ENCODE measurements at places on chromosomes 3 and 15.

- no peak for DNase-seq
Observed at GRCh38 chr15:57033715-57034439, 115.4 kb downstream of the TCF12 start.

DNA sequence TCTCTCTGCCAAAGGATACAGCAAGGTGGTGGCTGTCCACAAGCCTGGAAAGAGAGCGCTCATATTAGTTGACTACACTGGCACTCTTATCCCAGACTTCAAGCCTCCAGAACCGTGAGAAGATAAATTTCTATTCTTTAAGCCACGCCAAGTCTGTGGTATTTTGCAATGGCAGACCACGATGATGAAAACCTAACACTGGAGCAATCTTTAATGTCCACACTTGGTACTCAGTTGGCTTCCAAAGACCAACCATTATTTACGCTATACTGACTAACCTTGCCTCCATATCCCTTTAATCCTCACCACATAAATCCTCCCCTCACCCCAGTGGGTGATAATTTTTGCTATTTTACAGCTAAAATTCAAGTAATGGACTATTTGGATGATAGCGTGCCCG lies 16.9 kb upstream of the LACTB start:
- DNase-seq = no peak

GRCh38 chr15:96354731-96355567 lies 24.4 kb downstream of the NR2F2 start:
- DNase-seq = no peak

DNA sequence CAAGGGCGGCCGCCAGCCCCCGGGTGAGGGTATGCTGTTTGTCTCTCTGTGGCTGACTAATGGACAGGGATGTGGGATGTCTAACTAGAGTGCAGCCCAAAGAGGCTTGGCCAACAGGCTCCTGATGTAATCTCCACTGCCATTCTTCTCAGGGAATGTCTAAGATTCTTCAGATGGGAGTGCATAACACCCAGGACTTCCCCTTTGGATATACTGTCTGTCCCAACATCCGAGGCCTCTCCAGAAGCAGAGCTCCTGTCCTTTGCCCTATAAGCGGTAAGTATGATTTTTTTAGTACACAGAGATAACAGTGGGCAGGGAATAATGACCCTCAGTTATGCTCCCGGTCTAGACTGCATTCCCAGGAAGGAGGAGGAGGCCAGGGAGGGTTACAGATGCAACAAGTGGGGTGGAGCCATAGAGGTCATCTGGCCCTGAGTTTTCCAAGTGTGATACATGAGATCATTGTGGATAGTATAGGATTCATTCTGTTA lies 62.5 kb upstream of the SLCO2A1 start:
- no peak for DNase-seq

DNA sequence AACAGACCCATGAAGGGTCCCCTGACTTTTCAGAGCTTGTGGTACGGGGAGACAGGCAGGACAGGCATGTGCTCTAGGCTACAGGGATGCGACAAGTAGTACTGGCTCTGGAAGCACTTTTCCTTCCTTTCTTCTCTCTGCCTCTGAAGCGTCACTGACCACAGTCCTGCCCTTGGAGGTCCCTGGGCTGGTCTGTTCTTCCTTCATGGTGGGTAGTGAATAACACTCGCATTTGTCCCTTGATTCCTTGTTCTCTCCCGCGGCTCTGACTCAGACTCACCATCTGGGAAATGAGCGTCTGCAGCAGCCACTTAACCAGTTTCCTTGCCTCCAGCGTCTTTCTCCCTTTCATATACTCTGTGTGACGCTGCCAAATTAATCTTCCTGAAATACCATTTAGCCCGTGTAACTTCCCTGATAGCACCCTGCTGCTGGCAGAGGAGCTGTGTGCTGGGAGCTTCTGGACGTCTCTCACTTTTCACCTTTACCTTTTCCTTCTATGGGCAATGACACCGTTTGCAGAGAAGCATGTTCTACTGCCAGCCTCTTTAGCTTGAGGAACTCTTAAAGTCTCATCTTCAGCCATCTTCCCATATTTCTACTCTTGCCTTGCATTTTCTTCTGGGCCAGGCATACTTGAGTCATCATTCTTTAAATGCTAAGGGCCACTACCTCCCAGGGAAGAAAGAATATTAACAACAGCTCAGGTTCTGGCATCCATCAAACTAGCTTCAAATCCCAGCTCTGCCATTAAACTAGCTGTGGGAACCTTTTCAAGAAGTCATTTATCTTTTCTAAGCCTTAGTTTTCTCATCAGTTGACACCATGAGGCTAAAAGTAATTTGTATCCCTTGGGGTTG lies 33.6 kb downstream of the TMEM45A start:
- no peak for DNase-seq

GRCh38 chr3:55868347-55868746 lies 381.2 kb upstream of the WNT5A start:
- no peak for DNase-seq
